Kidney (tissue), 22 donors: ENCODE measurements at places on chromosomes 12 and 14. TPM values are rescaled to one million over a fixed set of nuclear protein-coding genes. Genes with fewer than 3 reads are reported as not detected.

HCAR2 gene
- not detected for polyA plus RNA-seq

SAMD15 gene
- polyA plus RNA-seq, result 1.8 TPM

OTUB2 gene
- polyA plus RNA-seq, result 1.6 TPM

CLMN gene
- 33.1 TPM for polyA plus RNA-seq

RILPL1 gene
- polyA plus RNA-seq, result 19.0 TPM

PPP1R1A gene
- polyA plus RNA-seq, result 217 TPM

TEX52 gene
- not detected for polyA plus RNA-seq

CLEC4D gene
- polyA plus RNA-seq, result not detected

RBP5 gene
- 609 TPM for polyA plus RNA-seq

JPH4 gene
- polyA plus RNA-seq, result 3.6 TPM

AMDHD1 gene
- polyA plus RNA-seq, result 5.9 TPM

KRT78 gene
- not detected for polyA plus RNA-seq

STYX gene
- 4.3 TPM for polyA plus RNA-seq

TEX22 gene
- polyA plus RNA-seq, result 1.5 TPM

CMA1 gene
- not detected for polyA plus RNA-seq

SLC4A8 gene
- polyA plus RNA-seq, result 3.4 TPM

ARHGEF40 gene
- 15.9 TPM for polyA plus RNA-seq

POMT2 gene
- polyA plus RNA-seq, result 18.2 TPM

CCDC175 gene
- not detected for polyA plus RNA-seq

NRXN3 gene
- polyA plus RNA-seq, result 1.5 TPM

TSPAN11 gene
- 1.3 TPM for polyA plus RNA-seq

PTPRQ gene
- polyA plus RNA-seq, result 3.1 TPM

PIWIL1 gene
- 0.15 TPM for polyA plus RNA-seq

C12orf54 gene
- polyA plus RNA-seq, result not detected

SLC39A2 gene
- not detected for polyA plus RNA-seq

DAD1 gene
- polyA plus RNA-seq, result 523 TPM

AVPR1A gene
- 4.5 TPM for polyA plus RNA-seq

IL23A gene
- polyA plus RNA-seq, result not detected

SLC6A12 gene
- polyA plus RNA-seq, result 45.6 TPM

MDGA2 gene
- polyA plus RNA-seq, result not detected

CCDC184 gene
- 1.7 TPM for polyA plus RNA-seq

IAPP gene
- polyA plus RNA-seq, result not detected

SLC16A7 gene
- 6.4 TPM for polyA plus RNA-seq

MIP gene
- not detected for polyA plus RNA-seq

PLEKHH1 gene
- polyA plus RNA-seq, result 9.1 TPM
